Fibroblast of the aortic adventitia (primary cell): ENCODE measurements at places on chromosomes 4 and X.

DNA sequence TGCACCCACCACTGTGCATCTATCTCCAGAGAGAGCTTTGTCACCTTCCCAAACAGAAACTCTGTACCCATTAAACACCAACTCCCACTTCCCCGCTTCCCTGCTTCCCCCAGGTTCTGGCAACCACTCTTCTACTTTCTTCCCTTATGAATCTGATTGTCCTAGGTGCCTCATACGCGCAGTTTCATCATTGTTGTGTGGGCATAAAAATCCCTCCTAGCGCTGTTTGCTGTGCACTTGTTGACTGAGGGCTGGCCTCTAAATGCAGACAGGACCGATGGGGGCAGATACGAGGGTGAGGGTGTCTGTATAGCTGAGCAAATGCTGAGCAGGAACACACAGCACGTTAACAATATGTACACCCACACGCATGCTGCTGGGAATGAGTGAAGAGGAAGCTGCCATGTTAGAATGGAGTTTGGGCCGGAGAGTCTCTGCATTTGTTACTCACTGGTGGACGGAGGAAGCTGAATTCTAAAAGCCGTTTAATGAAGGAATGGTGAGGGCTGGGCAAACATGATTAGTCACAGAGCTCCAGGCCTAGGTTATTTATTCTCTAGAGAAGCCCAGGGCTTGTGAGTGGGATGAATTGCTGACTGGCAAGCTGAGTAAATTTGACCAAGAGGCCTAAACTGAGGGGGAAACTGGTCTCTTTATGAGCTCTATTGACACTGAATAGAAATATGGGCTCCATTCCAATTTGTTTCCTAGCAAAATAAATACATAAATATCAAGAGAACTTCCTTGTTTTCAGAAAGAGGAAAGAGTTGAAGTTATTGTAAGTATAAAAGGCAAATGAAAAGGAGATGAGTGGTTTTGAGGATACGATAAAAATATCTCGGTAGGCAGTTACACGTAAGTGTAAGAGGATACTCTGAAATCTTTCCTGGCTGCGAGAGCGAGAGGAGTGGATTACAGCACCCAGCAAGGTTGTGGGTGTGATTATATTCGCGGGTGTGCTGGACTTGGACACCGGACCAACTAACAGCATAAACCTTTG lies 95.9 kb upstream of the RPS6KA3 start:
- peak; percentile 48 for DNase-seq

DNA sequence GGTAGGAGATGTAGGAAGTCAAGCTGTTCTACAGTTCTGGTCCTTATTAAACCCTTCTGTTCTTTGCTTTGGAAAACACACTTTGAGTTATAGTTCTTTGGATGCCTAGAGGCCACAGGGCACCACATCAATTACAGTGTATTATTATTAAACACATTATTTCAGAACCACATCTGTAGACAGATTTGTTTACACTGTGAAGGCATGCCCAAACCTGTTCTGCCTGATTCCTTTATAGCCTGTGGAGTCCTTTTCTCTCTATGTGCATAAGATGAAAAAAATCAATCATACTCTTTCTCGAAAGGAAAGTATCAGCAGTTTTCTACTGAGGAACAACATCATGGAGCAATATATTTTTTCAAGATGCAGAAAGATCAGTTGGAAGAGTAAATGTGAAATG lies 371.3 kb upstream of the INTU start:
- no peak for DNase-seq

DNA sequence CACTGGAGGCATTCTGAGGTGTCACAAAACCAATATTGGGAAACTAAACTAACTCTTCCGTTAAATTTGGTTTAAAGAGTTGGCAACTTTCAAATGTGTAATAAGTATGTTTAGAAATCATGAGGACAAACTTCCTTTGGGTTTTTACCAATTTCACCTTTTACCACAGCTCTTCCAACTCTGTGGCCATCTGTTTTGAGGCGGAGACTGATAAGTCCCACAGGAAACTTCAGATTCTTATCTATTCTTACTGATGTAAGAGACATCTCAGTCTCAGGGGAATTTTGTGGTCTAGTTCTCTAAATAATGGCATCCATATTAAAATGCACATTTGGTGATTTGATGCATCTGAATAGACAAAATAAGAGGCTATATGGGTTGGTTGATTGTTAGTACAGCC lies 229.2 kb upstream of the AFF2 start:
- DNase-seq: no peak

DNA sequence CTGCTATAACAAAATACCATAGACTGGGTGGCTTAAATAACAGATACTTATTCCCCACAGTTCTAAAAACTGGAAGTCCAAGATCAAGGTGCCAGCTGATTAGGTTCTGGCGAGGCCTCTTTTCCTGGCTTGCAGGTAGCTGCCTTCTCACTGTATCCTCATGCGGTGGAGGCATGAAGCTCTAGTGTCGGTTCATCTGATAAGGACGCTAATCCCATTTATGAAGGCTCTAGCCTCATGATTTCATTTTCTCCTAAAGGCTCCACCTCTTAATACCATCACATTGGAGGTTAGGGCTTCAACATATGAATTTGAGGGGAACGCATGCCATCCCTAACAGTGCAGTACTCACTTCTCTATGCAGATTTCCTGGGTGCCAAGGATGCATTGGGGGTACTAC lies 57.9 kb upstream of the STIM2 start:
- no peak for DNase-seq
